HT-29 (cell line): ENCODE measurements at places on chromosomes 11 and 22.

DNA sequence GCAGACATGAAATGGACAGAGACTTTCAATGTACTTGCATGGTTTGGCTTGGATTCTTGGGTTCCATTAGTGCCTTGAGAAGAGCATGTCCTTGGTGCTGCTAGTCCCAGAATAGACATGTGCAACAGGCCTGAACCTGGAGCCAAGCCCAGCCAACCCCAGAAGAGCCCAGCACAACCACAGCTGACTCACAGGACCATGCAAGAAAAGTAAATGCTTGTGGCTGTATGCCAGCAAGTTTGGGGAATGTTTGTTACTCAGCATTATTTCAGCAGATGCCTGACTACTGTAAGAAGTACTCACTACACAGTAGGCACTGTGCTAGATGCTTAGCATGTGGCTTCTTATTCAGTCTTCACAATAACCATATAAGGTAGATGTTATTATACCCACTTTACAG is 39.2 kb upstream of the HMGXB4 start:
- DNase-seq = no peak

GRCh38 chr11:120858740-120859139 is 165.2 kb upstream of the TBCEL start:
- peak; percentile 51 for DNase-seq

DNA sequence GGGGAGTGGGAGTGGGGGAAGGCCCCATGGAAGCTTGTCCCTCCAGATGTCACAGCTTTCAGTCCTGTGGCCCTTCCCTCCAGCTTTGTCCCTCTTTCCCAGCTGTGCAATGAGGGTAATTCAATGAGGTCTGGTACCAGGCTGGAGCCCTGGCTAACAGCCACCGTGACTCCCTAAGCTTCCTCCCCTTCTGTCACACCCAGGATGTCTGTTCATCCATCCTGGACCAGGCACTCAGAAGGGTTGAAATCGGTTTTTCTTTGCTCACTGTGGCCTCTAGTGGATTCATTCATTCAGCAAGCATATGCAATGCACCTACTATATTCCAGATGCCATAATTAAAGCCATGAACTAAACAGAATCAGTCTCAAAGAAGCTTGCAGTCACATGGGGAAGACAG is 38.7 kb downstream of the SYT13 start:
- no peak for DNase-seq

DNA sequence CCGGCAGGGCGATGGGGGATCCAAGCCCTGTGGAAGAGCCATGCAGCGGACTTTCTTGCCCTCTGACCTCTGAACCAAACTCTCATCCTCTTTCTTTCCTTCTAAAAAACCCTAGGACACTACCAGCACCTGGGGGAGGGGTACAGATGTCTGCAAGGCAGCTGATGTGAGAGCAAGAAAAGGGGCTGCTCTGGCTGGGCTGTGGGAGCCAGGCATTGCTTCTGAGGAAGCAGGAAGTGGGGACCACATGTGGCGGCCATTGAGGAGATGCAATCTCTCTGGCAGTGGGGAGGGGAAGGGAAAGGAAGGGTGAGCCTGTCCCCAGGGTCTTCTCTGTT is 36.0 kb downstream of the FAM83F start:
- DNase-seq = no peak

DNA sequence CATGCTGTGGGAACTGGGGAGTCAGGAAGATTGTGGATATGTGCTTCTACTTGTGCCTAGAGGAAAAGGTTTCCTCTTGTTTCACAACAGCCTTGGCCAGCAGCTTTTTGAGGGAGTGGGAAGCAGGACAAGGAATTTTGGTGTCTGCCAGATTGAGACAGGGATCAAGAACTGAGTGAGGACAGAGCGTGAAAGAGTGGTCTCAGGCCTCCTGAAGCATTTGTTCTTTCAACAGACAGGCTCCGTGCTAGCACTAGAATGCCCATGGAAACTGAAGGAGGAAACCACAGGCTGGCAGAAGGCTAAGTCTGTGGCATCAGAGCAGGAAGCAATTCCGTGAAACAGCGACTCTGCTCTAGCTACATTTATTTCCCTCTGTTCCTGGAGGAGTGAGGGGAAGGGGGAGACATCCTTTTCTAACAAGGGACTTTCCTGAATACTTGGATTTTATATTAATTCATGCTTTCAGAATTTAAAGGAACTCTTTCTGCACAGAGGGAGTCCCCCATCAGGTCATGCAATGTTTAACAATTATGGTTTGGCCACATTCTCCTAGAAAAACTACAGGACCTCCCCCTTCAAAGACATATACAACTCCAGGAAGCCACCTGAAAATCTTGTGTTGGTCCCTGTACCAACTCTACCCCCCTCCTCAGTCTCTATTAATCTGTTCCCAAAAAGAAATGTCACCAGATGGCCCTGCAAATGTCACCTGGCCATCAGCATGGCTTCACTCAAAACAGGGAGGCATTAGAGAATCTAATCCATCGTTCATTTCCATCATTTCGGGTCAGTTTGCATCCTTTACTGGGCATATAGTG is 96.1 kb downstream of the SYT9 start:
- no peak for DNase-seq

DNA sequence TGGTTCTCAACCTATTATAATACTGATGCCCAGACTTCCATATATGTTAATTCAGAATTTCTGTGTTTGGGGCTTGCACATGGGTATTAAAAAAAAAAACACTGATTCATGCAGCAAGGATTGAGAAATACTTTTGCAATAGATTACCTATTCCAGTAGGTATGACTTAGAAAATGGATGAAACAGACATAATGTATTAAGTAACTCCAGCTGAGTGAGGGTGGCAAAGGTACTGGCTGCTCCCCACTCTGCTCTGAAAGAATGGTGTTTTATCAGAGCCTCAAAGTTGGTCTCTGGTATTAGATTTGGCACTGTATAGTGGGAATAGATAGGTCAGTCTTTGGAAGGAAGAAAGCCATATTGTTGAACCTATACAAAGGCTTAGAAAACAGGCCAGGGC is 234.3 kb upstream of the FOLH1 start:
- no peak for DNase-seq

DNA sequence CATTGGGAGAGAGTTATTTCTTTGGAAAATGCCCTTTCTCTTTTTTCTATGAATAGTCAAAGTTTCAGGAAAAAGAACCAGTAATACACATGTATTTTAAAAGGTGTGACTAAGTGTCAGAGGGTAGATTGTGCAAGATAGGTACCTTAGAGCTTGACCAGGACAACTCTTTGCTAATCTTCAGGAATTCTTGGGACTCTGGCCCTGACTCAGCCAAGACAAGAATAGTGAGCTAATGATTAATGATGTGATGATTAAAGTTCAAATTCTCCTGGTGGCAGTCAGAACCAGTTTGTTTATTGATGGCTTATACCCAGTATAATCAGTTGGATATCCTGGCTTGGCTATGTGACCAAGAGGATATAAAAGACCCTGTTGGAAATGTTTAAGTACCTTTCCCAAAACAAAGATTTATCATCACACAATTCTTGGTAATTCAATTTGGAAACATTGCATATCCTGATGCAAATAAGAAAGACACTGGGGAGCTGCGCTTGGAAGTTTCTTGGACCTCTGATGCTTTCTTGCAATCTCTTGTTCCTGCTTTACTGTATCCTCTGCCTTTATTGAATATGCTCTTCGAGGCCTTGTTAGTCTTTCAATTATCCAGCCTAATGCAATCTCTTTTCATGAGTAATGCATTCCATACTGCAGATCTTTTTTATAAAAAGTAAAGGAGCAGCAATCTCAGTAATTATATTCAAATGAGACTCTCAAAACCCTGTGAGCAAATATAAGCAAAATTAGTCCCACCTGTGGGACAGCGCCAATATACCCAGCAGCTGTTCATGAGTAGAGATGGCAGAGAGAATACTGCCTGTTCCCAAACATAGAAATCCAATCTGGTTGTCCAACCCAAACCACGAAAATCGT is 48.0 kb upstream of the CEP126 start:
- peak; percentile 88 for DNase-seq

DNA sequence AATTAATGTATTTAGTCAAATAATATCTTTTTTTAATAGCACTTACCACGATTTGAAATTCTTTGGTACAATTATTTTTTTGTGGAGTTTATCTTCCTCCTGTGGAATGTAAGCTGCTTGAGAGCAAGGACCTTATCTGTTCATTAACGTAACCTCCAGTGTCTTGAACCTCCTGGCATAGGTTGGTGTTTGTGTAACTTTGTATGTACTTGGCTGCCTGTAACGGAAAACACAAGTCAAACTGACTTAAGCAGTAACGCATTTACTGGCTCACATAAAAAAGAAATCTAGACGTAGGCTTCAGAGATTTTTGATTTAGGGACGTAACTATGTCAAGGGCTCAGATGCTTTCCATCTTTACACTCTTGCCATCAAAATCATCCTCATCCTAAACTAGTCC is 56.1 kb downstream of the ARHGEF12 start:
- no peak for DNase-seq

DNA sequence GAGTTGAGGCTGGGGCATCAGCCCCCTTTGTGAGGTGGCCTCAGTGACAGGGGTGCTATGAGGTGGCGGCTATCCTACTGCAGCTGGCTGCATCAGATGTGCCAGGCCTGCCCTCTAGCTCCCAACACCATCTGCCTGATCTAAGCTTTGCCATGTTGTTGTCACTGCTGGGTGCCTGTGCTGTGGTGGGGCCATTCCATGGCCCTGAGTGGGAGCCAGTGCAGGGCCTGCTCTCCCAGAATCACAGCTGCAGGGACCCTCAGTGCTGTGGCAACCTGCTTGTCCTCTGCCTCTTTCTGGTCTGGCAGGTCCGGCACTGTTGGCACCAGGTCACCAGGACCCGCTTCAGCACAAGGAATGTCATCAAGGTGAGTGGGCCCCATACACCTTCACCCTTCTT is 1.8 kb upstream of the SNU13 start:
- no peak for DNase-seq

- no peak for DNase-seq
Observed at GRCh38 chr11:12185914-12186313, 75.5 kb downstream of the MICAL2 start.

GRCh38 chr11:8008212-8008611 is 21.1 kb downstream of the EIF3F start:
- DNase-seq = no peak

DNA sequence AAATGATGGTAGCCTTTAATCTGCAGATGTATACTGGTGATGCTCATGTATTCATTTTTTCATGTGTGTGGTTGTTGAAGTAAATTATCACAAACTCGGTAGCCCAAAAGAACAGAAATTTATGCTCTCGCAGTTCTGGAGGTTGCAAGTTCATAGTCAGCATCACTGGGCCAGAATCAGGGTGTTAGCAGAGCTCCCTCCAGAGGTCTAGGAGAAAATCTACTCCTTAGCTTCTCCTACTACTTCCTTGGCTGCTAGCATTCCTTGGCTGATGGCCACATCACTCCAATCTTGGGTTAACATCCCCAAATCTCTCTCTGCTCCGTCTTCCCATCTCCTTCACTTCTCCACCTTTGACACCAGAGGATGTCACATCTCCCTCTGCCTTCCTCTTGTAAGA is 45.3 kb upstream of the GALNT18 start:
- DNase-seq = no peak

DNA sequence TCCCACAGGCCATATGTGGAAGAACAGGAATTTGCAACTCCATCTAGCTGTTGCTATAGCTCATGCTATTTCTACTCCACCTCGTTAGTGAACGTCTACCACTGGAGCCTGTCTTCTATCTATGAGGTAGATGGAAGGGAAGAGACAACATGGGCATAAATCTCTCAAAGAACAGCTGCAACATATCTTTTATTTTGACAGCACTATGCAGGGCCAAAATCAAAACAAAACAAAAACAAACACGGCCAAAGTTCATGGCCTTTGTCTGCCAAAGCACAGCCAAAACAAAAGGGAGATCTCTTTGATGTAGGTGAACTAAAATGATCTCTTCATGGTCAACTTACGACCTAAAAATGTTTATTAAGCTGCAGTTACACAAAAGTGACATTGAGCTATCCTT is 215.2 kb upstream of the MPPED2 start:
- DNase-seq = no peak

GRCh38 chr11:11250470-11250869 is 102.6 kb downstream of the CSNK2A3 start:
- DNase-seq = no peak

- DNase-seq = no peak
Observed at GRCh38 chr22:22001664-22002525, 19.3 kb upstream of the TOP3B start.

DNA sequence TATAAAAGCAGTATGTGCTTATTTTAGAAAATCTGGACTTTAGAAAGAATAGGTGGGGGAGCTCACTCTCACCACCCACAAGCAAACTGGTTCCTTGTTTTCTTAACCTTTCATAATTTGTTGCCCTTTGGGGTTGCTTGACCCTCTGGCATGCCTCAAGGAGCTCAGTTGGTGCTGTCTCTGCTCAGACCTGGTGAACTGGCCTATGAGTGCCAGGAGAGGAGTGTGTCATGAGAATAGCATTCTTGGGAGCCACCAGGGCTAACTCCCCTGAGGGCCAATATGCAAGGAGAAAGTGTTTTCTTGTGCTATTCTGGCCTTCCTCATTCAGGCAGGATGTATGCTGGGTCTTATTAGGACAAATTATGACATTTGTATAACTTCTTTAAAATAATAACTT is 21.0 kb upstream of the AMOTL1 start:
- DNase-seq = no peak

DNA sequence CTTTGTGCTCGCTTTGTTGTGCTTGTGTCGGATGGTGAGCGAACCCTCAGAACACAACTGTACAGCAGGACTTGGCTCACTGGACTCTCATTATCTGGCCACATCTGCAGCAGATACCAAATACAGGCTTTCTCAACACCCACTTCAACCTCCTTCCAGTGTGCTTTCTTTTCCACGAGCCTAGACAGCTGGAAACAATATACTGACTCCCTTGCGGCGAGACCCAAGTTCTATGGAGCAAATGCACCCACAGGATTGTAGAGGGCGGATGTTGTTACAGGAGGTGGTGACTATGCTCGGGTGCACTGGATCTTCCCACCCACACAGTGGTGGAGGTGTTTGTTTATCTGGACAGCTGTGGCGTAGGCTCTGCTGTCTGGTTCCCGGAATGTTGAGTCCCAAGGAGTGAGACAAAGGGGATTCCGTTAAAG is 204.3 kb downstream of the TENM4 start:
- no peak for DNase-seq

DNA sequence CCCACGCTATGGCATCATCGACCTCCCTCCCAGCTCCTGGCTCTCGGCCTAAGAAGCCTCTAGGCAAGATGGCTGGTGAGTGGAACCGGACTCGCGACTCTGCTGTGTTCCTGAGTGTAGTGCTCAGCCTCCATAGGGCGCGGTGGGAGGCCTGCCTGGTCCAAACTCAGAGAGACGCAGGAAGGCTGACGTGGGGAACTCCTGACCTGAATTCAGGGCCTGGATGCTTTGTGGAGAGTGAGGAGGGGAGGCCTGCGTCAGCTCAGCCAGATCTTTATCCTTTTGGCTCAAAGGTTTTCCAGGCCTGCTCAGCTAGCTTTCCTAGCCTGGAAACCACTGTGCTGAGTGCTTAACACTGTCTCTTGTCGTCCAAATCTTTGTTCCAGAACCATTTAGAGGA is 8.0 kb downstream of the TIRAP start:
- no peak for DNase-seq

- DNase-seq = no peak
Observed at GRCh38 chr11:126317432-126317755, 13.5 kb downstream of the DCPS start.

GRCh38 chr11:78731027-78731426 is 156.4 kb upstream of the NARS2 start:
- DNase-seq = no peak
